ENCODE measurements at places on chromosomes 12 and 14. TPM values are rescaled to one million over a fixed set of nuclear protein-coding genes. Genes with fewer than 3 reads are reported as not detected.

- H3K4me3 ChIP-seq: peak overlapping the region; percentile 65
- H3K27ac ChIP-seq: peak overlapping the region; percentile 70
- peak; percentile 75 for DNase-seq
- H3K4me1 ChIP-seq: peaks cover 17% of the 10 kb centered on the region
Measured at GRCh38 chr14:65229748-65230728, 127.7 kb upstream of the MAX start.

GRCh38 chr14:105474483-105475268, at the start of gene CRIP2:
CRIP2 (plus strand) TSS chr14:105474821; CDS start chr14:105474863, 42 bp downstream.
- H3K4me1 ChIP-seq: peaks cover 19% of the 10 kb centered on the region
- DNase-seq: peak; percentile 41
- peak within 1 kb of the TSS; percentile 72 for H3K4me3 ChIP-seq
- H3K27ac ChIP-seq: peak within 1 kb of the TSS; percentile 90
- peaks cover 3% of the 10 kb centered on the region for H3K36me3 ChIP-seq

DNA sequence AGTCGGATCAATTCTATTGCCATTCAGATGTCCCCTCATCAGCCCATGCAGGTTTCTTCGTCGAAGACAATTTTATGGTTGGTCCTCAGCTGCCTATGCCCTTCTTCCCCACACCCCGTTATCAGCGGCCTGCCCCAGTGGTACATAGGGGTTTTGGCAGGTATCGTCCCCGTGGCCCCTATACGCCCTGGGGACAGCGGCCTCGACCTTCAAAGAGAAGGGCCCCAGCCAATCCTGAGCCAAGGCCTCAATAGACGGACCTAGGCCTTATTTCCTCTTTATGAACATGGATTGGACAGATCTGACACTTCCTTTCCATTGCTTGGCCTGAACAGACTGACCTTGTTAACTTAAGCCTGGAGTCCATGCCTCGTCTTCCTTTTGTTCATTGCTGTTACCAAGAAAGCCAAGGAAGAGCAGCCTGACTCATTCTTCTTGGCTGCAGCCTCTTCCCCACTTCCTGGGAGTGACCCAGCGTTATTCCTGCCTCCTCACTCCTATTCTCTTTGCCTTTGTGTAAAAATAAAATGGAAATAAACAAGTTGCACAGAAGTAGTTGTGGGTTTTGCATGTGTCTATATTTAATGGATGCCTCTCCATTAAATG, 156.5 kb upstream of the AMIGO2 start:
- H3K27me3 ChIP-seq: no peaks in the 10 kb centered on the region
- no peak overlapping the region for H3K4me3 ChIP-seq
- no peak overlapping the region for H3K27ac ChIP-seq
- H3K4me1 ChIP-seq: peaks cover 6% of the 10 kb centered on the region
- no peaks in the 10 kb centered on the region for H3K36me3 ChIP-seq

GRCh38 chr12:100962086-100962712, 167.6 kb downstream of the ANO4 start:
- no peak overlapping the region for H3K27ac ChIP-seq
- H3K4me3 ChIP-seq: no peak overlapping the region
- H3K4me1 ChIP-seq: peaks cover 8% of the 10 kb centered on the region
- no peaks in the 10 kb centered on the region for H3K36me3 ChIP-seq

DNA sequence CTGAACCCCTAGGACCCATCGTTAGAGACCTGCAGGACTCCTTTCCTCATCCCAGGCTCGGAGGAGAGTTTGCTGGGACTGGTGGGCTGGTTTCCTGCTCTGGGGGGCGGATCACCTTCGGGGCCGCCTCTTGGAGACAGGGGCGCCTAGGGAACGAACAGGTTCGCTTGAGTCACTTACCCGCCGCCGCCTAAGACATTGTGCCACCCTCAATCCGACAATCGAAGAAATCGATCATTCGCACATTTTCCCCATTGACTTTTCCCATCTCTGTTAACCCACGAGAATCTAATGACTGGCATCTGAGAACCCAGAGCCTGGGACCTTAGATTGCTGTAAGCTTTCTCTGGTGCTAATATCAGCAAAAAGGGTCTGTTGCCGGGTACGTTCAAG, 322 bp downstream of the SLC39A9 start:
- no peak for DNase-seq
- H3K27me3 ChIP-seq: no peaks in the 10 kb centered on the region
- peaks cover 9% of the 10 kb centered on the region for H3K36me3 ChIP-seq
- H3K27ac ChIP-seq: peak overlapping the region; percentile 92
- peaks cover 31% of the 10 kb centered on the region for H3K4me1 ChIP-seq

DNA sequence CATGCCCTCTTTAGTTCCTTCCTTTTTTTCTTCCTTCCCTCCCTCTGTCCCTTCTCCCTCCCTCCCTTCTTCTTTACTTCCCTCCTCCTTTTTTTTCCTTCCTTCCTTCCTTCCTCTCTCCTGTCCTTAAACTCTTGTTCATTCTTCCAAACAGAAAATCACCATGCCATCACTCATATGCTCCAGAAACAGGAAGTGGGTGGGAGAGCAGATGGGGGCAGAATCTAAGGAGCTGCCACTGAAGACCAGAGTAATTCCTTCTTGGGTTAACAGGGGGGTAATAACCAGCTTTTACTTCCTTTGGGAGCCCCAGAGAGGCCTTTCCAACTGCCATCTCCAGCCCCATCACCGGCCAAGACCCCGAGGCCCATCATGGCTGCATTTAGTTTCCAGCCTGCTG, 51.2 kb downstream of the SVOP start:
- no peaks in the 10 kb centered on the region for H3K4me1 ChIP-seq
- H3K36me3 ChIP-seq: no peaks in the 10 kb centered on the region
- H3K4me3 ChIP-seq: no peak overlapping the region
- no peak overlapping the region for H3K27ac ChIP-seq
- no peaks in the 10 kb centered on the region for H3K27me3 ChIP-seq

DNA sequence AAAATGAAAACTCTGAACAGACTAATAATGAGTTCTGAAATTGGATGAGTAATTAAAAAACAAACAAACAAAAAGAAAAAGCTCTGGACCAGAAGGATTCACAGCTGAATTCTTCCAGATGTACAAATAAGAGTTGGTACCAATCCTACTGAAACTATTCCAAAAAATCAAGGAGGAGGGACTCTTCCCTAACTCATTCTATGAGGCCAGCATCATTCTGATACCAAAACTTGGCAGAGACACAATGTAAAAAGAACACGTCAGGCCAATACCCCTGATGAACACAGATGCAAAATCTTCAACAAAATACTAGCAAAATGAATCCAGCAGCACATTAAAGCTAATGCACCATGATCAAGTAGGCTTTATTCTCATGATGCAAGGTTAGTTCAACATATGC, 183.9 kb upstream of the CNOT2 start:
- H3K27ac ChIP-seq: no peak overlapping the region
- no peaks in the 10 kb centered on the region for H3K27me3 ChIP-seq
- H3K36me3 ChIP-seq: no peaks in the 10 kb centered on the region
- H3K4me1 ChIP-seq: no peaks in the 10 kb centered on the region
- H3K4me3 ChIP-seq: no peak overlapping the region
- no peak for DNase-seq

GRCh38 chr14:90139199-90139598, 77.4 kb downstream of the KCNK13 start:
- no peaks in the 10 kb centered on the region for H3K27me3 ChIP-seq
- DNase-seq: no peak
- H3K4me1 ChIP-seq: peaks cover 34% of the 10 kb centered on the region
- H3K36me3 ChIP-seq: no peaks in the 10 kb centered on the region
- H3K27ac ChIP-seq: no peak overlapping the region

- no peaks in the 10 kb centered on the region for H3K36me3 ChIP-seq
- no peak for DNase-seq
- H3K27ac ChIP-seq: peak overlapping the region; percentile 14
- no peaks in the 10 kb centered on the region for H3K27me3 ChIP-seq
- peaks cover 21% of the 10 kb centered on the region for H3K4me1 ChIP-seq
Measured at GRCh38 chr12:14773685-14774073, 29.6 kb downstream of the WBP11 start.

GRCh38 chr14:98906123-98906995, 365.6 kb downstream of the BCL11B start:
- no peak overlapping the region for H3K27ac ChIP-seq
- H3K36me3 ChIP-seq: no peaks in the 10 kb centered on the region
- no peaks in the 10 kb centered on the region for H3K4me1 ChIP-seq
- no peaks in the 10 kb centered on the region for H3K27me3 ChIP-seq

- no peak overlapping the region for H3K4me3 ChIP-seq
- no peaks in the 10 kb centered on the region for H3K4me1 ChIP-seq
- no peak for DNase-seq
- H3K27me3 ChIP-seq: peaks cover 16% of the 10 kb centered on the region
Measured at GRCh38 chr14:91830777-91831176, 36.6 kb downstream of the TC2N start.

- H3K4me3 ChIP-seq: no peak overlapping the region
- H3K27me3 ChIP-seq: no peaks in the 10 kb centered on the region
- H3K4me1 ChIP-seq: no peaks in the 10 kb centered on the region
- H3K27ac ChIP-seq: no peak overlapping the region
Measured at GRCh38 chr12:107967170-107967569, 161.9 kb upstream of the WSCD2 start.

DNA sequence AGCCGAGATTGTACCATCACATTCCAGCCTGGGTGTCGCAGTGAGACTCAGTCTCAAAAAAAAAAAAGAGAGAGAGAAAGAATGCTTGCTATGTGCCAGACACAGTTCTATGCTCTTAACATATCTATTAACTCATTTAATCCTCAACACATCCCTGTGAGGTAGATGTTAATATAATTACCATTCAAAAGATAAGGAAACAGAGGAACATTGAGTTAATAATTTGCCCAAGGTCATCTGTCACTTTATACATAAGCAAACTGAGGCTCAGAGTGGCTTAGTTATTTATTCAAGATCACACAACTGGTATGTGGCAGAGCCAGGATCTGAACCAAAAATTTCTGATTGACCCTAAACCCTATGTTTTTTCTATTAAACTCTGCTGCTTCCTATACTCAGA, 116.1 kb upstream of the BCAT1 start:
- no peaks in the 10 kb centered on the region for H3K36me3 ChIP-seq
- no peaks in the 10 kb centered on the region for H3K4me1 ChIP-seq
- no peak overlapping the region for H3K4me3 ChIP-seq

DNA sequence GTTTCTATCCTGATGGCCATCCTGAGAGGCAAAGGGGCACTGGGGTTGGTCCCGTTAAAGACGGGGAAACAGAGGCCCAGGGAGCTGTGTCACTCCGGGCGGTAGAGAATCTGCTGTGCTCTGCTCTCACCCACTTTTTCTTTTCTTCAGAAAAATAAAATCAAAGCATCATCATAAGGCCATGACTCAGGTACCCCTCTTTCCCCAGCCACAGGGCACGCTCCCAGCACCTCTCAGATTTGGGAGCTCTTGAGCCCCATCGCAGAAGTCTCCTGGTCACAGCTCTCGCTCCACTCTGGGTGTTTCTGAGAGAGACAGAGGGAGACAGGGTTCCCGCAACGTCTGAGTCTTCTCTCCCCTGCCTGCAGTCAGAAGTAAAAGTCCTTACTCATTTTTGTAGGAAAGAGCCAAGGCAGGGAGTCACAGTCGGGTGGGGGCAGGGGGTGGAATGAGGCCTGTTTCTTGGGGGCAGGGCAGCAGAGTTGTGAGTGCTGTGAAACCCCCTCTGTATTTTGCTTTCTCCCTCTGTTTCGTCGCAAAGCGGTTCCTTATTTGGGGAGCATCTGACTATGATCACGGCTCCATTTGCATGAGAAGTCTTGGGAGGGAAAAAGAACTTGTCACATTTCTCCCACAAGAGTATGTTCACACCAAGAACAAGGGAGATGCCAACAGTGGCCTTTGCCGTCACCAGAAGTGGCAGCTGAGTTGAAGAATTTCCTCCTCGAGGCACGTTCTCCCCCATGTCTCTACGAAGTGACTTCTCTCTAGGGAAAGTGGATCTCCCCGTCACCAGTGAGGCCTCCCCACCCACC, 139.0 kb downstream of the BCL11B start:
- no peaks in the 10 kb centered on the region for H3K36me3 ChIP-seq
- no peaks in the 10 kb centered on the region for H3K27me3 ChIP-seq
- no peak overlapping the region for H3K4me3 ChIP-seq
- no peaks in the 10 kb centered on the region for H3K4me1 ChIP-seq

GRCh38 chr12:16118586-16118985, 158.9 kb downstream of the SLC15A5 start:
- no peaks in the 10 kb centered on the region for H3K36me3 ChIP-seq
- no peaks in the 10 kb centered on the region for H3K4me1 ChIP-seq
- no peak overlapping the region for H3K27ac ChIP-seq
- no peak for DNase-seq
- H3K27me3 ChIP-seq: no peaks in the 10 kb centered on the region

DNA sequence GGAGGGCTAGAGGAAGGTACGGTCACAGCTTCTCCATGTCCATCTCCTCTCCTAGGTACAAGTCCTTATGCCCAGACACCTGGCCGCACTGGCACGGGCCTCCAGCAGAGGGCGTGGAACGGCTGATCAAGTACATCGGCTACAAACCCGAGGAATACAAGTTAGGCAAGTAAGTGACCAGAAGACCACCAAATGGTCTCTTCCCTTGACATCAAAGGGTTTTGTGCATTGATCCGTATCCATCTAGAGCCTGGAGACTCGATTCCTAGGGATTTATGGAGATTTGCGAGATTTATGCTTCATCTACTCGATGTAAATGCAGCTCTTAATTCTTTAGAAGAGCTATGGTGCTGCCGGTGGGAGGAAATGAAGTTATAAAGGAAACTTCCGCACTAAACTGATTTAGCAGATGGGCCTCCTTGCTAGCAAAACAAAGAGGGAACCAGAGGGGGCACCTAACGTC, 44.2 kb downstream of the KCTD10 start:
- no peak overlapping the region for H3K27ac ChIP-seq
- H3K4me1 ChIP-seq: peaks cover 5% of the 10 kb centered on the region
- H3K36me3 ChIP-seq: no peaks in the 10 kb centered on the region

- no peak for DNase-seq
- H3K27ac ChIP-seq: no peak overlapping the region
- H3K36me3 ChIP-seq: no peaks in the 10 kb centered on the region
- no peaks in the 10 kb centered on the region for H3K27me3 ChIP-seq
Measured at GRCh38 chr12:52054231-52054832, 3.1 kb downstream of the NR4A1 start.

DNA sequence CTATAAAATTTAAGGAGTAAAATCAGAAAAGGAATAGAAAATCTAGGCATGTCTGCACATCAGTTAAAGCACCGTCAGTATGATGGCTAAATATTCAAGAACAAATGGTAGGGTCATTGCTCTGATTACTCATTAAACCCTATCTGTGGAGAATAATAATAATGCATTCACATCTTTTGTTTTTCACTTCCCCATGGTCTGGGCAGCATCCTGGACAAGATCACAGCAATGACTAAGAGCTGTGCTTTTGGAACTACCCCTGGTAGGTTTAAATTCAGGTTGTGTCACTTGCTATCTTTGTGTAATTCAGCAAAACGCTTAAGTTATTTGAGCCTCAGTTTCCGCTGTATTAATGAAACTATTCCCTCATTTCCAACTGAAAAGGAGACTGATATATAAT, 33.1 kb downstream of the C12orf42 start:
- no peak overlapping the region for H3K4me3 ChIP-seq
- no peak for DNase-seq
- no peak overlapping the region for H3K27ac ChIP-seq
- H3K27me3 ChIP-seq: no peaks in the 10 kb centered on the region
- H3K36me3 ChIP-seq: no peaks in the 10 kb centered on the region

The GPR135 gene
- polyA plus RNA-seq: 0.80 TPM

The TEX52 gene
- polyA plus RNA-seq: not detected

The RPL10L gene
- not detected for polyA plus RNA-seq

The CLEC1A gene
- 21.2 TPM for polyA plus RNA-seq

The KERA gene
- polyA plus RNA-seq: not detected

The PPP1R1A gene
- not detected for polyA plus RNA-seq

The CLEC9A gene
- not detected for polyA plus RNA-seq

The NFATC4 gene
- polyA plus RNA-seq: 79.5 TPM

The SLC6A12 gene
- not detected for polyA plus RNA-seq

The KCNA1 gene
- polyA plus RNA-seq: not detected

The KCNH5 gene
- not detected for polyA plus RNA-seq

The TBX5 gene
- polyA plus RNA-seq: not detected

The RASSF9 gene
- 1.5 TPM for polyA plus RNA-seq

The ANKRD33 gene
- 0.92 TPM for polyA plus RNA-seq

Data from endothelial cell of umbilical vein (primary cell).